NCI-H345 (cell line): ENCODE measurements at places on chromosomes 13 and 19.

GRCh38 chr13:90154311-90154960 is 1193.1 kb upstream of the MIR17HG start:
- DNase-seq = no peak

- no peak for DNase-seq
These were observed 172.4 kb downstream of the LACC1 start for GRCh38 chr13:44051918-44052675.

DNA sequence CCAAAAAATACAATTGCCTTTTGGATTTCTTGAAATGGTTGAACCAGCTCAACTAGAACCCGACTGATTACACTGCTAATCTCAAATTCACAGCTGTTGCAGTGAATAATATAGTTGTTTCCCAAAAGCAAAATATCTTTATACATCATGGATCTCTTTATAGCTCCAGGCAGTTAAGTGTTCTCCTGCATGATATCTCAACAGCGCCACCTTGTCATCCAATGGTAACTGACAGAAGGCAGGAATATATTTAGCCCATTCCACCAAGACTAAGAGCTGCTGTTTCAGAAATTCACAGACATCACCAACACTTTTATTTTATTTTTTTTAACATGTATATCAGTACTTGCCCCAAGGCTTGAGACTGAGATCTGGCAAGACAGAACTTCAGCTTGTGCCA is 1141.0 kb upstream of the PRR20A start:
- DNase-seq = peak; percentile 87

DNA sequence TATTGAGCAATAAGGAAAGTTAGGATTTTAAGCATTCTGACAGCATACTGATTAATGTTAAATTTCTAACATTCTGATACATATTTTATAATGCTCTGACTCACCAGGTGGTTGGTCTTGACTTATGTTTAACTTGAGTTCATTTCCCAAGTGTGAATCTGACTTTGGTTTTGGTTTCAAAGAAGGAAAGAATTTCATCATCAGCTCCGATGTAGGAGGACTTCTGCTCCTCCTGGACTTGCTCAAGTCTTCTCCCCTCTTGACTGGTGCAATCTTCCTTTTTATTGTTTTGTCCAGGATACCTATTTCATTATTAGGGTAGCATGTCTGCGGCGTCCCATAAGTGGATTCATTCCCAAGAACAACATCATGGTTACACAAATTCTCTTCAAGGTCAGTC is 141.3 kb downstream of the RNF17 start:
- no peak for DNase-seq

- no peak for DNase-seq
These were observed 123.7 kb downstream of the UFM1 start for GRCh38 chr13:38473305-38473704.

- no peak for DNase-seq
These were observed 108.0 kb downstream of the KCTD15 start for GRCh38 chr19:33904681-33905080.

DNA sequence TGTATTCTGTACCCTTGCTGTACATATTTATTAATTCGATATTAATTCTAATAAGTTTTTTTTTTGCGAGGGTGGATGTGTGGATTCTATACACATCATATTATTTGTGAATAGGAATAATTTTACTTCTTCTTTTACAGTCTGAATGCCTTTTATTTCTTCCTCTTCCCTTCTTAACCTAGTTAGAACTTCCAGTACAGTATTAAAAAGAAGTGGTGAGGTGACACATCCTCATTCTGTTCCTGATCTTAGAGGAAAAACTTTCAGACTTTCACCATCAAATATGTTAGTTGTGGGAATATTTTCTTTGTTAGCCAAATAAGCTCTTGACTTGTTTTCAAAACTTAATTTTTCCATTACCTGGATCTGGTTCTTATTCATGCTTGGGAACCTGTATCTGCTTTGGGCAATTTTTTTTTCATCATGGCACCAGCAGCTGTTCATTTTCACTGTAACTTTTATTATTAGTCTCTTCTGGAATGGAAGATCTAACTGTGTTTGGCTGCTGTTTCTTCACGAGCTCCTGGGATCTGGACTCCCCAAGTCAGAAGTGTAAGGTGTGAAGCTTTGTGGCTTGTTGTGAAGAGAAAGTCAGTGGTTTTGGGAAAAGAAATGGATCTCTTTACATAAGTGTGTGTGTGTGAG is 33.1 kb downstream of the RGCC start:
- no peak for DNase-seq

DNA sequence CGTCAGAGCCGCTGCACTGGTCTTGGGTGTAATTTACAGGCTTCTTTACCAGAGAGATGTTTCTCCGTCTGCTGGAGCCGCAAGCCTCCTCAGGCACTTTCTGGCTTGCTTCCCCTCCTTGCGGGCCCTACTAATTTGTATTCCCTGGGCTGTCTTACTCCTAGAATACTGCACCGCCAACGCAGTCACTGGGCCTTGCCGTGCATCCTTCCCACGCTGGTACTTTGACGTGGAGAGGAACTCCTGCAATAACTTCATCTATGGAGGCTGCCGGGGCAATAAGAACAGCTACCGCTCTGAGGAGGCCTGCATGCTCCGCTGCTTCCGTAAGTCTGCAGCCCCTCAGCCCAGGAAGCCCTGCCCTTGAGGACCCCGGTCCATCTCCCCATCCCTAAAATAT is 14.1 kb upstream of the C19orf33 start:
- DNase-seq = no peak

DNA sequence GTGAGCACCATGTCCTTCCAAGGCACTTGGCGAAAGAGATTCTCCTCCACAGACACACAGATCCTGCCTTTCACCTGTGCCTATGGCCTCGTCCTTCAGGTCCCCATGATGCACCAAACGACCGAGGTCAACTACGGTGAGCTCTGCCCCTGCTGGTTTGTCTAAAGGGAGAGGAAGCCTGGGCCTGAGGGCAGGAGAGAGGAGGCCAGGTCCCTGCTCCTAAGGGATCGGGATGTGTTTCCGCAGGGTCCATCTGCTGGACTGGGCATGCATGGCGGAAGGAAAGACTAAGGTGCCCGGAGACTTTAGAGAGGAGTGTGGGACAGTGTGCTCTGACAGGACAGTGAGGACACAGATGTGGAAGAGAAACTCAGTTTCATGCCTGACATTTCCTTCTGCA is 7.6 kb downstream of the SERPINE3 start:
- DNase-seq = no peak

DNA sequence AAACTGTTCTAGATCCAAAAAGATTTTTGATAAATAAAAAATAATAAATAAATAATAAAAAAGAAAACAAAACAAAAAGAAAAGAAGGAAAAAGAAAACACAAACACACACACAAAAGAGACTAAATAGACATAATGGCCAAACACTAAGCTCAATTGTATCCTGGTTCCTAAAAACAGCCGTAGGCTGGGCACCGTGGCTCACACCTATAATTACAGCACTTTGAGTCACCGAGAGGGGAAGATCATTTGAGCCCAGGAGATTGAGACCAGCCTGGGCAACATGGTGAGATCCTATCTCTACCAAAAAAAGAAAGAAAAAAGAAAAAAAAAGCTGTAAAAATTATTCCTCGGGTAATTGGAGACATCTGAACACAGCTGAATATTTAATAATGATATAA is 8.9 kb downstream of the ETHE1 start:
- no peak for DNase-seq

DNA sequence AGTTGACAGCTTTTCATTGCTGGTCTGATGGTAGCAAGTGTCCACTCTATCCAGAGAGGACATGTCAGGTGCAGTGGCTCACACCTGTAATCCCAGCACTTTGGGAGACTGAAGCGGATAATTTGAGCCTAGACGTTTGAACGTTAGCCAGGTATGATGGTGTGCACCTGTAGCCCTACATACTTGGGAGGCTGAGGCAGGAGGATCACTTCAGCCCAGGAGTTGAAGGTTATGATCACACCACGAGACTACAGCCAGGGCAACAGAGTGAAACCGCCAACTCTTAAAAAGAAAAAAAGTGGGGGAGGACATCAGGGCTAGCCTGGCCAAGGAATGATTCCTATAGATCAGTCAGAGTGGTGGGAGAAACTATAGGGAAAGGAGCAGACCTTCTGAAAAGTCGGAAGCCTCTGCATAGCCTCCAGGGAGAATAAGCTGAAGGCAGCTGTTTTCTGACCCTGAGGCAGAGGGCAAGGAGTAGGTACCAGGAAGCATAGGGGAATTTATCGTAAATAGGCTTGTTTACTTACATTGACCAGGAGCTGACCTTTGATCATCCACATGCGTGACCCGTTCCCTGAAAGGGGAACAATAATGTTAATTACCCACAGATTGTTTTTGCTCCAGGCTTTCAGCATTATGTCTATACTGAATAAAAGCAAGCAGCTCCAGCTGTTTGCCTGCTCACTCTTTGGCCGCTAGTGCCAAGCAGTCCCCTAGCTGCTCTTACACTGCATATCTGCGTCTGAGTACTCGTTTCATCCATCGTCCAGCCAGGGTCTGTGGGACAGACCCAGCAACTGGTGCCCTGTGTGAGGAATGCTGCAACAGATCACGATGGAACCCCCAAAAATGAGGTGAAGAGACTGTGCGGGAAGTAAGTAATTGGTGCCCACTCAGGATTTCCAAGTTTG is 161.6 kb downstream of the RNF17 start:
- no peak for DNase-seq

- DNase-seq = no peak
These were observed 323.3 kb downstream of the NALCN start for GRCh38 chr13:101092985-101093384.

- DNase-seq = no peak
These were observed 682 bp downstream of the PIK3R2 start for GRCh38 chr19:18153556-18154134.

- DNase-seq = no peak
These were observed 1.5 kb downstream of the ZNF765 start for GRCh38 chr19:53396525-53396868.

DNA sequence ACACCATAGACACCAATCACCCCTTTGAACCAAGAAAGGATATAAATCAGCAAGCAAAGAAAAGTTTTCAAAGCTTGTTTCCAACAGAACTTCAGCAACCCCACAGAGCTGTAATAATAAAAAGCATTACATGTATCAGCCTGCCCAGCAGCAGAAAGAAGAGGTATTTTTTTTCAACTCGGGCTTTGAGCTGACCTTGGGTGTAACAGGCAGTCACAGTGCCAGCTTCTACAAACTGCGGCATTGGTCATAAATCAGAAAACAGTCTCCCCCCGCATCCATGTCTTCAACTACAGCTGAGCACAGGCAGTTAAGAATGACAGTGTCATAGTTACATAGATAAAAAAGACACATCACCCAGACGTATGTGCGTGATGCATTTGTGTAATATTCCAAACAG is 671.0 kb upstream of the SLITRK1 start:
- DNase-seq = no peak

DNA sequence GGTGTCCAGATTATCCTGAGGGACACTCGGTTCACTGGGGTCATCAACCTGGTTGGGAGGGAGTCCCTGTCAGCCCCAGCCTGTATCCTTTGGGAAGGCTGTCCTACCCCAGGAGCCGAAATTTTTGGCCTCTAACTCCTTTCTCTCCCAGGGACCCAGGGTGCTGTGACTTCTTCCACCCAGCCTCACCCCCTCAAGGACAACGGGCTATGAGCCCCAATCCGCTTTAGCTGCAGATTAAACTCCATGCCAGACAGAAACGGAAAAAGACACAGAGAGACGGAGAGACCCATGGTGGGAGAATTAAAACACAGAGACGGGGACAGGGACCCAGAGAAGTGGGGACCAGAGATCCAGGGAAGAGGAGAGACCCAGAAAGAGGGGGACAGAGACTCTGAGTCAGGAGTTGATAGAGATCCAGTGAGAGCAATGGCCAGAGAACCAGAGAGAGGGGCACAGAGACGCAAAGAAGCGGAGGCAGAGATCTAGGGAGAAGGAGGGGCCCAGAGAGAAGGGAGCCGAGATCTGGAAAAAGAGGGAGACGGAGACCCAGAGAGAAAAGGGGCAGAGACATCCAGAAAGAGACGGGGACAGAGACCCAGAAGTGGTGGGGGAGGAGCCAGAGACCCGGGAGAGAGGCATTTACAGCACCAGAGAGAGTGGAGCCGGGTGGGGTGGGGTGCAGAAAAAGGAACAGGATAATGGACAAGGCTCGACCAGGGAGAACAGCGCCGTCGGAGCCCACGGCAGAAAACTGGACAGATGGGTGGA is 703 bp downstream of the SLC17A7 start:
- no peak for DNase-seq

DNA sequence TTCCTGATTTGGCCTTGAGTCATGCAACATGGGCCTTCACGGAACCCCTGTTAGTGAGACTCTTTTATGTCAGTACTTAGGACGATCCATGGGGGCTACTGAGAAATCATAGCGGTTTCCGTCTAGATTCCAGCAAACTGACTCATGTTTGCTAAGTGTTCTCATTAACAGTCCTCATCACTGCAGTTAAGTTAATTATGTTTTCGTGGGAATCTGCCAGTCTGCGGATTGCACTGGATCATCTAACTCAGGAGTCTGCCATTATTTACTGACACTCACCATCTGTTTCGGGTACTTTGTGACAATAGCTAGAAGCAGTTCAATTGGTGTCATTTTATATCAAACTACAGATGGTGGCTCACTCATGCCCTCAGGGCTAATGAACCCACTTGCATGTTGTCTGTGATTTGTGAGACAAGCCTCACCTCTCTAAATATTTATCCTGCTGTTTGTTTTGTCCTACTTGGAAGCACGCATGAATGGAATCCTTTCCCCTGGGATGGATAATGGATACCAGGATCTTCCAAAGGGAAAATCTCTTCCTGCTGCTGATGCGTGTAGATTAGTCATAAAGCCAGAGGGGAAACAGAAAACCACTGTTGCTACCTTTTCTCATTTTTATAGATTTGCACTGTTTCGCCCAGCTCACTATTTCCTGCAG is 61.8 kb downstream of the RAB20 start:
- DNase-seq = peak; percentile 96

DNA sequence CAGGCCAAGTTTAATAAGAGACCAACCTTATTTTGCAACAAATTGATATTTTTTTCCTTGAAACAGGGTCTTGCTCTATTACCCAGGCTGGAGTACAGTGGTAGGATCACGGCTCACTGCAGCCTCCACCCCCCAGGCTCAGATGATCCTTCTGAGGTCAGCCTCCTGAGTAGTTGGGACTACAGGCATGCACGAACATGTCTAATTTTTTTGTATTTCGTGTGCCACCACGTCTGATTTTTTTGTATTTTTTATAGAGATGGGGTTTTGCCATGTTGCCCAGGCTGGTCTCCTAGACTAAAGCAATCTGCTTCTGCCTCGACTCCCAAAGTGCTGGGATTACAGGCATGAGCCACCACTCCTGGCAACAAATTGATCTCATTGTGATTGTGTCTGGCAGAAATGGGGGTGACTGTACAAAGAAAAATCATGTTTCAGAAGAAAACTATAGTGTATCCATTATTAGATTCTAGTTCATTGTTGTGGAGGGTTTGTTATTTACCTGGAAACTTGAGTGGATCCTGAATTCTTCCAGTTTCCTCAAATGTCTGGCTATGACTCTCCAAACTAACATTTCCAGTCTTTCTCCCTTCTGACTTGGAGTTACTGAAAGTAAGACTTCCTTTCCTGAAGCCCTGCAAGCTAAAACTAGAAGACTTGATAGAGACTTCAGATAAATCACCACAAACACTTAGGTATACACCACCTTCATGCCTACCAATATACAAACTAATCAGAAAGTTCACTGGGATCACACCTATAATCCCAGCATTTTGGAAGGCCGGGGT is 17.3 kb upstream of the AKT2 start:
- no peak for DNase-seq

GRCh38 chr13:48318821-48319511 is 15.4 kb downstream of the RB1 start:
- DNase-seq = no peak
